ENCODE measurements at places on chromosomes 16 and 17. TPM values are rescaled to one million over a fixed set of nuclear protein-coding genes. Genes with fewer than 3 reads are reported as not detected.

Gene SPDYE4
- not detected for total RNA-seq

- DNase-seq: no peak
These were observed 43.4 kb upstream of the IRX6 start for GRCh38 chr16:55280587-55280986.

GRCh38 chr17:75830164-75831031 is 13.8 kb downstream of the UNC13D start:
- DNase-seq: no peak

GRCh38 chr16:5166486-5166885 is 68.9 kb upstream of the EEF2KMT start:
- no peak for DNase-seq

Gene BRICD5
- total RNA-seq: 6.5 TPM

Gene EFCAB13
- 7.4 TPM for total RNA-seq

- DNase-seq: no peak
These were observed 15.6 kb downstream of the TMEM186 start for GRCh38 chr16:8781797-8782196.

Gene CTF1
- total RNA-seq: 0.21 TPM

Gene EEF2K
- total RNA-seq: 36.8 TPM

Gene KRTAP1-5
- not detected for total RNA-seq

Gene SP6
- 0.92 TPM for total RNA-seq

GRCh38 chr16:82612263-82612662 is 14.5 kb upstream of the CDH13 start:
- no peak for DNase-seq

Gene GRB7
- not detected for total RNA-seq

GRCh38 chr17:39765175-39765574 is 27.4 kb downstream of the GRB7 start:
- DNase-seq: no peak

Gene CCDC40
- 0.73 TPM for total RNA-seq

DNA sequence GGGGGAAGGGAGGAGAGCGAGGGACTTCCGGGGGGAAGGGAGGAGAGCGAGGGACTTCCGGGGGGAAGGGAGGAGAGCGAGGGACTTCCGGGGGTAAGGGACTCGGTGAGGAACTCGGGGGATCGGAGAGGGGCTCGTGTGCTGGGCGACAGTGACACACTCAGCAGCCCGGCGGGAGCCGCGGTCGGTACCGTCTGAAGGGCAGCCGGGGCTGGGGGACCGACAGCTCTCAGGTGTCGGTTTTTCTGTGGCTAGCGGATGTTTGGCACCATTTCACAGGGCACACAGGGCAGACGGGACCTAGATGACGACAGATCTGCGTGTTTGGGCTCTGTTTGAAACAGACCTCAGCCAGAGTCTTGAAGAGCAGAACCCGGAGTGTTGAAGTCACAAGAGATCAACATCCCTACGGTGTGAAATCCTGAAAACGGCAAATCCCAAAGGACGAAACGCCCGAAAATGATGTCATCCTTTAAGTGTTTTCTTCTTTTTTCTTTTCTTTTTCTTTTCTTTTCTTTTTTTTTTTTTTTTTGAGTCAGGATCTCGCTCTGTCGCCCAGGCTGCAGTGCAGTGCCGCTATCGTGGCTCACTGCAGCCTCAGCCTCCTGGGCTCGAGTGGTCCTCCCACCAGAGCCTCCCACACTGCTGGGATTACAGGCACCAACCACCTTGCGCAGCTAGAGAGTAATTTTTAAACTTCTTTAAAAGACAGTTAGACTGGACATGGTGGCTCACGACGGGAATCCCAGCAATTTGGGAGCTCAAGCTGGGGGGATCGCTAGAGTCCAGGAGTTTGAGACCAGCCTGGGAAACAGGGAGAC is 23.9 kb downstream of the ZNF778 start:
- DNase-seq: no peak

Gene SOST
- not detected for total RNA-seq

Gene ACD
- total RNA-seq: 15.3 TPM

- DNase-seq: no peak
These were observed 9.9 kb downstream of the FOXJ1 start for GRCh38 chr17:76131051-76131691.

Gene RMI2
- 16.9 TPM for total RNA-seq

- DNase-seq: no peak
These were observed 991 bp downstream of the KPNA2 start for GRCh38 chr17:68036304-68037147.

Gene NPIPA5
- 1.1 TPM for total RNA-seq

DNA sequence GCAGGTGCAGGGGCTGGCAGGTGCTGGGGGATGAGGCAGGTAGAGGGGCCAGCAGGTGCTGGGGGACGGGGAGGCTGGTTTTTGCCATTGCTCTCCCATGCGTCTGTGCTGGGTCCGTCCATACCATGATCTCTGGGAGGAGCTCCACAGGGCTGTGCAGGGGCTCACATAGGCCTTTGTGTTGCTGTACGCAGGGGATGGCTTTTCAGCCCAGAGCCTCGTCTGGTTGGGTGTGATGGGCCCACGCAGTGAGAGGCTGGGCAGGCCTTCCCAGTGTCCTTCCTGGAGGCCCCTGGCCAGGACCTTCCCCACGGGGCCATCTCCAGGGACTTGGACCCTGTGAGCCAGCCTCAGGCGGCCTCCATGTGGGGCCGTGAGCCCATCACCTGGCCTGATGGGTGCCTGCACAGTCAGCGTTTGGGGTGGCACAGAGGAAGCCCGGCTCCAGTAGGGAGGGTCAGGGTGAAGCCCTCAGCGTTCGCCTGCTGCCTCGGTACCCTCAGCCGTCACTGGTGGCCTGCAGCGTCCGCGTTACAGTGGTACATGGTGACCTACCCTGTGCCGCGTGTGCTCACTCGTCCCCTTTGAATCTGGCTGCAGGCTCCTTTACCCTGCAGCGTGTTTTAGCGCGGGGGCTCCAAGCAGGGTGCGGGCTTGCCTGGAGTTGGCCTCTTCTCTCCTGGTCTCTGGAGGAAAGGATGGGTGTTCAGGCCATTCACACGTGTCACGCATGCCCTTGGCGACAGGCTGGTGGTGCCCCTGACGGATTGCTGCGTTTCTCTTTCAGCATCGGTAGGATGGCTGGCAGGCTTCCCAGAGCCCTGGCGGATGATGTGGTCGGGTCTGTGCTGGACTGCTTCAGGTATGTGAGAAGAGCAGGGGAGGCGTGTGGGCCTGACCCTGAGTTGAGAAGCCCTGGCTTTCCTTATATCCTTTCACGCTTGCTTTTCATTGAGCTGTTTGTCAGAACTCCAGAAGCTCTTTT is 30.6 kb downstream of the ZNF750 start:
- no peak for DNase-seq

Gene CACNG1
- not detected for total RNA-seq

Gene USP7
- total RNA-seq: 70.2 TPM

DNA sequence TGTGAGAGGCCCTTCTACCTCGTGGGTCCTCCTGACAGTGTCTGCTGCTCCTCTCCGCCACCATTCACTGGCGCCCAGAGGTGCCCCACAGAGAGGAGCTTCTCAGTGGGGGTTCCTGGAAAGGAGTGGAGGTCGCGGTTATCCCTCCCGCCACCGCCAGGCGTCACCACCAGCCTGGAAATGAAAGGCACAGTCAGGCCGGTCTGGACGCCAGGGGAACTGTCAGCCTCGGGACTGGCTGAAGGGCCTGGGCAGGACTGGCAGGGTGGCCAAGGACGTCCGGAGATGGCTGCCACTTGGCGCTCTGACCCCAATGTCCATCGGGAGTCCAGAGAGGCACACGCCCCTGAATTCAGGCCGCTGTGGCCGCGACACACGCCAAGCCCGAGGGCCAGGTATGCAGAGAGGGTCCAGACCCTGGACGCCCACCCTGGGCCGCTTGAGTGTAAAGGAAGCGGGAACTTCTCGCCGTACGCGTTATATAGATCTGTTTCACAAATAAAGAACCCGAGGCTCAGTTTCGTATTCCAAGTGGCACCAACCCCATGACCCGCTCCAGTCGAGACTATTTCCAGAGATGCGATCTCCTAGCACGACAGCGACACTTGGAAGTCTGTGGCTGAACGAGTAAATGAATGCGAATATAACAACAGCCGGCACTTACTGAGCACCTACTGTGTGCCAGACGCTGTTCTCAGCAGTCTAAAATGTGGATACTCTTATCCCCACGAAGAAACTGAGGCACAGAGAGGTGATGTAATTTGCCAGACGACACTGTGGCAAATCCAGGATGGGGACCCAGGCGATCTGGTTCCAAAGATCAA is 7.6 kb upstream of the NXPH3 start:
- DNase-seq: peak; percentile 48

DNA sequence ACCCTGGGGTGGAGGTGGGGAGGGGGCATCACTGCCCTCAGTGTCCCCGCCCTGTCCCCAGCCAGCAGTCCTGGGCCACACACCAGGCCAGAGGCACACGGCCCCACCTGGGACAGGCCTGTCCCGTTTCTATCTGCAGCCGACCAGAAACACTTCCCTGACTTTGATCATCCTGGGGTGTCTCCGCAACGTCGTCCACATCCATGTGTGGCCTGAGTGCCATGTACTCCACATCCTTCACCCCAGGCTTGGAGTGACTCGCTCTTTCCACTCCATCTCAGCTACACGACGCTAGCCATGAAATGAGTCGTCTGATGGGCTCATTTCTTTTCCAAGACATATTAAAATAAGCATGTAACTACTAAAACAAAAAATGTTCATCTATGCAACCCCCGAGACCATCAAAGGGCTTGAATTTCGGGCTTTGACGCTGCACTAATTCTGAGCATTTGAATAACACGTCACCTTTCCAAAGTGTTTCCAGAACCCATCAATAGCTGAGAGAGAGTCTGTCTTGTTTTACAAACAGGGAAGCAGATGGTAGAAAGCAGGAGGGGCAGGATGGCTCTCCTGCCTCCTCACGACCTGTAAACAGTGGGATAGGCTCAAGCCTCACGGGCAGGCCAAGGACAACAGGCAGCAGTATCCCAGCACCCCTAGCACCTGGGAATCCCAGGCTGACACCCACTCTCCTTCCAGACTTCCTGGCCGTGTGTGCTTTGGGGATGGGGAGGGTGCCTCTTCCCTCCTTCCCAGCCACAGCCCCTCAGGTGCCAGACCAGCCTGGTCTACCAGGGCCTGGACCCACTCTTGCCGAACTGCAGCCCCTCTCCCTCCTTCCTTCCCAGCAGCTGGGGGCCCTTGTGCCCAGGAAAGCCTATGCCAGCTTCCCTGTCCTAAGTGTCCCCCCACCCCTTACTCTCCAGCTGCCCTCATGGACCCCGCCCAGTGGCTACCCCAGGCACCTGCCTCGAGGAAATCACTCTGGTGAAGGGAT is 20.0 kb upstream of the RASD1 start:
- no peak for DNase-seq

GRCh38 chr16:66483689-66484452 is 56.8 kb downstream of the BEAN1 start:
- DNase-seq: peak; percentile 26

DNA sequence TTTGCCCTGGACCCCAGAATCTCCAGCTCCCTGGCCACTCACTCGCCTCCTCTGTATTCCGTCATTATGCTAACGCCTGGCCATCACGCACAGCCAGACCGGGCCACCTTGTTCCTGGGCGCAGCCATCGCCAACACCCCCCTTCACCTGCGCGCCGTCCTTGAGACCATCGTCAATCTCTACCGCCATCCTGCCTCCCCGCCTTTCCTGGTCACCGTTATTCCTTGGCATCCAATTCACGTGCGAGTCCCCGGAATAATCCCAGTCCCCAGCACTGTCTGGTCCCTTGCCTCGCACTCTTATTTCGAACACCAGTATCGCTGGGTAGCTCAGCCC is 541 bp downstream of the VKORC1 start:
- DNase-seq: no peak

- DNase-seq: no peak
These were observed at the start of gene MT3 for GRCh38 chr16:56589141-56590039. Gene MT3, plus strand, starts transcription at chr16:56589528. Its CDS starts 63 bp downstream, at chr16:56589591.

DNA sequence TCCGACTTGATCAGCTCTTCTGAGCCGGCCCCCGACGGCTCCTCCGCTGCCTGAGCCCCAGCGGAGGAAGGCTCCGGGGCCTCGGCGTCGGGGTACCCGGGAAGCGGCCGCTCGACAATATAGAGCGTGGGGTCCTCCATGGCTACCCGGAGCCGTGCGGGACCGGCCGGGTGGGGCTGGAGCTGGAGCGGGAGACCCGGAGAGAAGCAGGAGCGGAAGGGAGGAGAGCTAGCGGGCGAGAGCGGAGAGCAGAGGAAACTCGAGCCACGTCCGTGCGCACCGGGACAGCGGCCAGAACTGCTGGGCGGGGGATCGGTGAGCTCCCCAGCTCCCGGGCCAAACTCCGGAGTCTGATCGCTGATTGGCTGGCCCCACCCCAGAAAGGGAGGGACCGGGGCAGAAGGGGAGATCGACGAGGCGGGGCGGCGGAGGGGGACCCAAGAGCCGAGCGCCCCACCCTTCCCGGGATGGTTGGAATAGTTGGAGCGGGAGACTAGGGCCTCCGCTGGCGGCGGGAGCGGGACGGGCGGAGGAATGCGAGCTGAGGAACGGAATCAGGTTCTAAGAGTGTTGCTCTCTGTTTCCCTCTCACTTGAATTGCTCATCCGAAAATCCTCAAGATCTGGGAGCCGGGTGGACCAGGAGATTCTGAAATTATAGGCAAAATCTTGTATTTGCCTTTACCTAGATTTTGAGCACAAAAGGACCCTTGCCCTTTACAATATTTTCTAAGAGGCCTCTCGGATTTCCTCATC is at the start of gene CAVIN1:
Gene CAVIN1, minus strand, starts transcription at position 299 of the 755 bp plus-strand sequence. Its CDS starts 159 bp downstream, at position 140.
- DNase-seq: peak; percentile 87

Measured in pulmonary artery endothelial cell (primary cell).